ENCODE measurements at places on chromosomes 13 and 19. TPM values are rescaled to one million over a fixed set of nuclear protein-coding genes. Genes with fewer than 3 reads are reported as not detected.

Gene TJP3
- 1.5 TPM for total RNA-seq

- ATAC-seq, result peak; percentile 6
Measured at GRCh38 chr13:30802501-30802900, 67.2 kb downstream of the ALOX5AP start.

Gene APOC4
- not detected for total RNA-seq

Gene ZNF417
- total RNA-seq, result 15.4 TPM

DNA sequence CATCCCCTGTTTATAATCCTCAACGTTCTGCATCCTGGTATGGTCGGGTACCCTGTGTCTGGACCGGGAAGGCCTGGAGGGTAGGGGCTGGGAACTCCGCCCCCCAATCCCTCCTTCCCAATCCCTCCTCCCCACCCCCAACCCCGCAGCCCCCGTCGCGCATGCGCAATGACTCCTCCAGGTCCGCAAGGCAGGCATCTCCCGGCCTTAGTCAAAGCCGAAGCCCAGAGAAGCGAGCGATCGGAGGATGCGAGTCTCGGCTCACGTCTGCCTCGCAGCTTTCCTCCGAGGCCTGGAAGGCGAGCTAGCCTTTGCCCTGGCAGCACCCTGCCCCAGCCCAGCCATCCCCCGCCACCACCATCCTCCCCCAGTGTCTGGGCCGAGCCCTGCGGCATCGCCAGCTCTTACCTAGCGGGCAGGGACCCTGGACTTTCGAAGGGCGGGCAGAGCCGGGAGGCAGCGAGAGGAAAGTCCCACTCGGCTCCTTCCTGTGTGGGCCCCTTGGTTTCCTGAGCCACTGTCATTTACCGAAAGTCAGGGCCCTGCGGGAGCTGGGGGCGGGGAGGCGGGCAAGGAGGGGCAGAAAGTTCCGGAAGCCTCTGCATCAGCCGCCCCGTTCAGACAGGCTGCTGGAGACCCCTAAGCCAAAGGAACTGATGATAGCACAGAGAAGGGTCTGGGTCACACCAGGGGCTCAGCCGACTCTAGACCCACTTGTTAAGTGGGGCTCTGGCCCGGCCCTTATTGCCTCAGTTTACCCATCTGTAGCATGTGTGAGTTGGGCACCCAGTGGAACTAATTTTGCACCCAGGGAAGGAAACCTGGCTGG, at the start of gene JAK3:
Gene JAK3 (minus strand): TSS at position 445 of the 829 bp plus-strand sequence. CDS start 3,565 bp downstream, outside the sequence.
- peak; percentile 86 for ATAC-seq

DNA sequence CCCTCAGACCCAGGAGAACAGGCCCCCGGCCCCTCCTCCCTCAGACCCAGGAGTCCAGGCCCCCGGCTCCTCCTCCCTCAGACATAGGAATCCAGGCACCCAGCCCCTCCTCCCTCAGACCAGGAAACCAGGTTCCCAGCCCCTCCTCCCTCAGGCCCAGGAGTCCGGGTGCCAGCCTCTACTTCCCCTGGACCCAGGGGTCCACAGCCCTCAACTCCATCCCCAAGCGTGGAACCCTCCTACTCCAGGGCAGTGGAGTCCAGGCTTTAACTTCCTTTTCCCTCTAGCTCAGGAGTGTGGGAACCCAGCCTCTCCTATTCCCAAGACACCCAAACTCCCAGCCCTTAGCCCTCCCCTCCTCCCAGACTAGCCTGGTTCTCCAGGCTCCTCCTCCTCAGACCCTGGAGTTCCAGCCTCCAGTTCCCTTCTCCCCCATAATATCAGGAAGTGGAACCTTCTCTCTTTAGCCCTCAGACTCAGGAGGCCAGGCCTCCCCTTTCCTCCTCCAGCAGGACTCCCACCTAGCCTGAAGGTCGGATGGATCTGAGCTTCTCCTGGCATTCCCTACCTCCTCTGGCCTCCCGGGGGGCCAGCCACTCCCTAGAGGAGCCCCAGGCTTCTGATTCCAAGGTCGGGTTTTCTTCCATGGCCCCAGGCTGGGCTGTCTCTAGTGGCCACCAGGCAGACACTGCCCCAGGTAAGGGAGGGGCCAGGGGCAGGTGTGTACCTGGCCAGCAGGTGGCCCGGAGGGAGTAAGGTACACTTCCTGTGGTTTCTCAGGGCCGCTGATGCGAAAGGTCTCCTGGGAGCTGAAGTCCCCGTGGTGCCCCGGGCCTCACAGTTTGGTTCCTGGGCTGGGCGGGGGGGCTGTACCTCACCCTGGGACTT, at the start of gene TMC4:
Gene TMC4 (minus strand): TSS at position 690 of the 888 bp plus-strand sequence. CDS start 43 bp downstream, at position 647.
- no peak for ATAC-seq

DNA sequence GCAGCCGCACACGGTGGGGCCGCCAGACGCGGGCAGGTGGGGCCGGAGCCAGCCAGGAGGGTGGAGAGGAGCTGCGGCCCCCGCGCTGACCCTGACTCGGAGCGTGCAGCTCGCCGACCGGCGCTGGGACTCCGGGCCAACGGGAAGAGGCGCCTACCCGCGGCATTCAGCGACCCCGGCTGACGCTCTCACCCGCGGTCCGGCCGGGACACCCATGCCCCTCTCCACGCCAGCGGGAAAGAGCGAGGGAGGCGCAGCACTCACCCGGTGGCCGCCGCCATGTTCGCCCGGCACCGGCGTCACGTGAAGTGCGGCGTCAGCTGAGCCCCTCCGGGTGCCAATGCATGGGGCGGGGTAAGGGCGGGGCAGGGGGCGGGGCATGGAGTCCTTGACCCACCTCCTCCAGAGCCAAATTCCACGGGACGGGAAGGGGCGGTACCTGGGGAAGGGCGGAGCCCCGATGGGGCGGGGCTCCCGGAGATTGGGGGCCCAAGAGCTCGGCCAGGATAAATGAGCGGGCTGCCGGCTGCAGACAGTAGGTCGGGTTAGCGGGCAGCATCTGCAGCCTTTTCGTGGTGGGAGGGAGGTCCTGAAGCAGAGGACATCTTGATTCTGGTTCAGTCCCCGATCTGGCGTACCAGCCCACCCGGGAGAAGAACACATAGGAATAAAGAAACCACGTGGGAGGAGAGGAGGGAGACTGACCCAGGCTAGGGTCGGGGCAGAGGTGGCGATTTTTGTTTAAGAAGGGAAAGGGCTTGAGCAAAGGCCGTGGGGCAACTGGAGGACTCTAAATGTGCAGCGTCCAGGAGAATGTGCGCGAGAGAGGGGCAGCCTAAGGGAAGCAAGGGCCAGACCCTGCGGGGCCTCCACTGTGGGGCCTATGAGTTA, at the start of gene PEPD:
Gene PEPD (minus strand): TSS at position 312 of the 891 bp plus-strand sequence. CDS start 31 bp downstream, at position 281.
- ATAC-seq, result peak; percentile 98

- ATAC-seq, result no peak
Measured at GRCh38 chr13:76620036-76620435, 266.2 kb downstream of the KCTD12 start.

DNA sequence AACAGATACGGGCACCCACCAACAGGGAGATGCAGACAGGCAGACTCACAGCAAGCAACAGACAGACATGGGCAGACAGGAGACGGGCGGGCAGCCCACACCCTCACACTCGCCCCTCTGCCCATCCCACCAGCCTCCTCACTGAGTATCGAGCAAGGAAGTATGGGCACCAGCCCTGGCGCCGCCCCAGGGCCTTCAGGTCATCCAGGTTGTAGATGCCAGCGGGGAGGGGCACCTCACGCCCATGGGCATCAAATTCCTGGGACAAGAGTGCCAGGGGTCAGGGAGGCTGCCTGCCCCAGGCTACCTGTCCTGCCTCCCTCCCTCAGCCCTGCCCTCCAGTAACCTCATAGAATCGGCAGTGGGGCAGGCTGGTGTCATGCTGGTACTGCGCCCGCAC, 5.7 kb downstream of the ERCC2 start:
- ATAC-seq, result no peak

- no peak for ATAC-seq
Measured at GRCh38 chr13:69820180-69820579, 287.4 kb upstream of the ATXN8OS start.

- ATAC-seq, result no peak
Measured at GRCh38 chr13:110286833-110287819, 19.8 kb downstream of the COL4A1 start.

Gene PSPN
- total RNA-seq, result 2.8 TPM

- no peak for ATAC-seq
Measured at GRCh38 chr19:4338441-4339355, at the start of gene STAP2. Gene STAP2, minus strand, starts transcription at chr19:4338827. Its CDS starts 74 bp downstream, at chr19:4338753.

Measured in activated T-helper 17 cell treated with anti-CD3 and anti-CD28 coated beads, Interleukin-2, amount 50 U/mL, for 72 hours (primary cell).